ENCODE measurements at places on chromosomes 1 and 21.

- peak; percentile 17 for DNase-seq
Measured at GRCh38 chr1:151511636-151512215, 539 bp downstream of the CGN start.

DNA sequence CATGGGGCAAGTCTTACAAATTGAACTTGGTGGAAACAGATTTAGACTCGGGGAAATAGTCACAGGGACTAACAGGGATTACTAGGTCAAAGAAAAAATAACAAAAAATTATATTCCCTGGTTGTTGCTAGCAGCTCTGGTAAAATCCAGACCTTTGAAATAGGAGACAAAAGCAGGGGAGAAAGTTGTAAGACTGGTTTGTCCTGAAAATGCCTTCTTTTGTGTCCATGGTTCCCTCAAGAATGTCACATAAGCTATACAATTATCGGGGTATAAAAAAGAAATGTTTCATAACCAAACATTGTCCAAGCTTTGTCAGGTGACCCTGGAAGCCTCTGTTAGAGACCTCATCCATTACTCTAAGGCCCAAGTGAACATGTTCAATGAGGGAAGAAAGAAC, 33.1 kb downstream of the KIAA0319L start:
- no peak for DNase-seq

GRCh38 chr1:235624721-235625333, 24.8 kb downstream of the GNG4 start:
- no peak for DNase-seq

DNA sequence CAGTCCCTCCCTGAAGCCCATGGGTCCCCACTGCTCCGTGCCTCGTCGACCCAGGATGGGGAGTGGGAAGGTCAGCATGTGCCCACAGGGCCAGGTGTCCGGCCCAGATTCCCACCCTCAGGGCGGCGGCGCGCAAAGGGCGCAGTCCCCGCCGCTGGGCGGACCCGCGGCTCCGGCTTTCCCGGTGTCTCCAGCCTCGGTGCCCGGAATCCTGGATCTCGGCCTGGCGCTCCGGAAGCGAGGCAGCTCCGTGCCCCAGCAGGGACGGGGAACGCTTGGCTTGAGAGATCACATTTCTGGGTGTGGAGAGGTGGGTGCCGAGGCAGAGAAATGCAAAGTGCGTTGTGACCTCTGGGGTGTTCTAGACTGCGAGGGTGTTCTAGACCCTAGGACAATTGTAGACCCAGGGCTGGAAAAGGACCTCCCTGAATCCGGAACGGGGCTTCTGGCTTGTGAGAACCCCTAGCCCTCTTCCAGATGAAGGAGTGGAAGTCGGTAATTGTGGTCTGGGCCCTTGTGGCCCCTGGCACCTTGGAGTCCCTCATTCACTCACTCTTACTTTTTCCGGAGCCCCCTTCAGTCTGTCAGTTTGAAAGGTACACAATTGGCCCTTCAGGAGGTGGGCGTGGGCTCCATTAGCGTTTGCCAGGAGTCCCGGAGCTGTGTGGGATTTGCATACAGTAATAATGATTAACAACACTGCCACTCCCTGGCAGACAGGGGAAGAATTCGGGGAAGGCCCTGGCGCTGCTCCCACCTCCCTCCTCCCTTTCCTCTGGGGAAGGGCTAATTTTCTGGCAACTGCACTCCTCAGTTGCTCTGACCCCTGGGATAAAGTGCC, 1.6 kb upstream of the KCND3 start:
- peak; percentile 87 for DNase-seq

DNA sequence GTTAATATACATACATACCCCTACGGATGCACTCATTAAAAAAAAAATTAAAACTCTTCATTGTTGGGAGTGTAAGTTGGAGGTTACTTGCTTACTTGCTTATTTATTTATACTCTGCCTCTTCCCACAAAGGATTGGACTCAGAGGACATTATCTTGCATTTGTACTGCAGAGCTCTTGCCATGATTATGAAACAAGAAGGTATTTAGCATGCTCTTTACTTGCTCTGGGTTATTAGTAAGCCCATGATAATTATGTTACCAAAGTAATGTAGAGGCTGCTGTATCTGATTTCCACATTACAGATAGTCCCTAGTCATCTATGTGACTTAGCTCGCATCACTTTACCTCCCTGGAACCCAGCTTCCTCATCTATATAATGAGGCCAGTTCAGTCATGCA, 355.1 kb upstream of the PTBP2 start:
- no peak for DNase-seq

DNA sequence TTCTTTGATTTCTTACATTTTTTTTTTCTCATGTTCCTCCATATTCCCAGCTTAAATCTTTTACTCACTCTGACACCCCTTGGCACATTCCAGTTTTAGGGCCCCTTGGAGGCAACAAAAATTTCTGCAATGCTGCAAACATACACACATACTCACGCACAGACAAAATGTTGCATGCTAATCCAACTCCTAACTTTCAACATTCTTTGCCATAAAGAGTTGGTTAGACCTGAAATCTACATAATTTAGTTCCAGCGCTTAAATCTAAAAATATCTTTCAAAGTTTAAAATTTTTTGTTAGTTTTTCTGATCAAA, 103.9 kb downstream of the PTPN14 start:
- DNase-seq: no peak

GRCh38 chr1:101238031-101238628, 1.3 kb downstream of the S1PR1 start:
- no peak for DNase-seq

DNA sequence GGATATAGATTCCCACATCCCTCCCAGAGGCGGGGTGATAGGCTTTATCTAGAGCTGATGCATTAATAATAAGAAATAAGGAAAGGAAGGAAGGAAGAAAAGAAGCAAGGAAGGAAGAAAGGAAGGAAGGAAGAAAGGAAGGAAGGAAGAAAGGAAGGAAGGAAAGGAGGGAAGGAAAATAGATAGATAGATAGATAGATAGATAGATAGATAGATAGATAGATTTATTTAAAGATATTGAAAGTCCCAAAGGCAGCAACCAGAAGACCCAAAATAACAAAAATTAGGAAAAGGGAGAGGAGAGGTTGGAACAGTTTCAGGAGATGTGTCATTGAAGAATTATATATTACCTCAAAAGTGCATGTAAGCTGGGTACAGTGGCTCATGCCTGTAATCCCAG, 12.2 kb upstream of the SLC26A9 start:
- no peak for DNase-seq

GRCh38 chr1:17533201-17533600, 6.3 kb upstream of the ARHGEF10L start:
- no peak for DNase-seq

DNA sequence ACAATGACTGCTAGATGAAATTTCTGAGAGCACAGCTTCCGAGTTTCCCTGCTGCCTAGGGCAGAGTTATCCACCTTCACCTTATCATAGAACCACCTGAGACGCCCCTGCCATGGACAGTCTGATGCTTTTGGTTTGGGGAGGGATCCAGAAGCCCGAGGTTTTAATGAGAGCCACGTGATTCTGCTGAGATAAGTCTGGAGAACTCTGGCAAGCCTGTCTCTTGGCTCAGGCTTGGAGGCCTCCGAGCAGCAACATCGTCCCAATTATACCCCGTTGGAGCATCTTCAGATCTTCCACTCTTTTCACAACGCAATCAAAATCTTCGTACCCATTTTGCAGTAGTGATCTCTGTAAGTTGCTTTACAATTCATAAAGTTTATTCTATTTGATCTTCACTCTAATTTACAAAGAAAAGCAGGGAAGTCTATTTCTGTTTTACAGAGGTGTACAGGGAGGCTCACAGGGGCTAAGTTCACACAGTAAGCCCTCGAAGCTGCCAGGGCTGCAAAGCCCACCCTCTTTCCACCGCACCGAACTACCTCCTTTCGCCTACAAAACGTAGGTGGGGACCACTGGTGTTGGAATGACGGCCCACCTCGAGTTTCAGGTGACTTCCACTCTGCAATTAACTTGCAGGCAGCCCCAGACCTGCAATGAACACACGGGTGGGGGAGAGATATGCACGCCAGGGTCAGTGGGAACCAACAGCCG, 513 bp upstream of the HHAT start:
- DNase-seq: no peak

- no peak for DNase-seq
Measured at GRCh38 chr1:48026275-48026674, 29.1 kb upstream of the TRABD2B start.

- no peak for DNase-seq
Measured at GRCh38 chr1:177944016-177944949, 25.6 kb downstream of the SEC16B start.

DNA sequence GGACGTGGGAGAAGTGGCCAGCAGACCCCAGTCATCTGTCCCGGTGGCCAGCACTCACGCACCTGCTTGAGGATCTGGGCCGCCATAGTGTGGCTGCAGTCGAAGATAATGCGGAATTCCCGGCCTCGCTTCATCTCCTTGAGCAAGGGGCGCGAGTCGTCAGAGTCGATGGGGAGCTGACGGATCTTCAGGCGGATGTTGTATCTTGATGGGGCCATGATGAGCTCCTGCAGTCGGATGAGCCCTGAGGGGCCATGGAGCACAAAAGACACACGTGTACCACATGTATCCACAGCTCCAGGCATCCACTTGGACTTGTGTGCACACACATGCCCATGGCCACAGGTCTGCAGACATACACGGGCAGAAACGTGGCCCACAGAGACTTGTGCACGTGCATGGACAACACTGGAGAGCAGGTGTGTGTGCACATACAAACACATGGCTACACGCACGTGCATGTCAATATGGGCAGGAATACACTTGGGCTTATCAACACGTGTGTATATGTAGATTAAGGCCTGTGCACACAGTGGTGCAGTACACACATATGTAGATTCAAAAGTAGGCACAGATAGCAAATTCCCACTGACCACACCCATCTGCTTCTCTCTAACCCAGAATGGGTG, 162.1 kb downstream of the GRIK3 start:
- DNase-seq: no peak

- no peak for DNase-seq
Measured at GRCh38 chr1:81477710-81478109, 323.0 kb upstream of the ADGRL2 start.

DNA sequence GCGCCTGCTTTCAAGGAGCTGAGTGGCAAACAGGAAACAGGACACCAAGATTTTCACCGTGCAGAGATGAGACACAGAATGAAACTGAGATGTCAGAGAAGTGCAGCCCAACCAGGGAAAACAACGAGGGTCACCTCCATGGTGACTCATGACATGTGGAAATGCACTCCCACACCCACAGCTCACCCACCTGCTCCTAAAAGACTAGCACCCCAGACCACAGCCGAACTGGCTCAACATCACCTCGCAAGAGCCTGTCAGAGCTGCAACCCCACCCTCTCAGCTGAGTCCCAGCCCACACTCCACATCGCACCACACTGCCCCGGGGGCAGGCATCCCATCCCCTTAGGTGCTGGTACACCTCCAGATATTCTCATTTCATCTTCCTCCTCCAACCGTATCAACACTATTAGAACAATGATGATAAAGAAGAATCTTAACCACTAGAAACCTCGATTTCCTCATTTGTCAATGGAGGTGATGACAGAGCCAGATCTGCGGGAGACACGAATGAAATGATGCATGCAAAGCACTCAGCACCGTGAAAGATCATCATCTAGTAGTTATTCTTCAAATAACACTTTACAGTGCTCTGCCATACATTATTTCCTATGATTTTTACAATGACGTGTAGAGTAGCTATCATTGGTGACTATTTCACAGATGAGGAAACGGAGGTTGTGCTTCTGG, 103.2 kb downstream of the DMRTB1 start:
- DNase-seq: no peak

GRCh38 chr1:33434363-33434750, 3.5 kb upstream of the PHC2 start:
- DNase-seq: no peak

DNA sequence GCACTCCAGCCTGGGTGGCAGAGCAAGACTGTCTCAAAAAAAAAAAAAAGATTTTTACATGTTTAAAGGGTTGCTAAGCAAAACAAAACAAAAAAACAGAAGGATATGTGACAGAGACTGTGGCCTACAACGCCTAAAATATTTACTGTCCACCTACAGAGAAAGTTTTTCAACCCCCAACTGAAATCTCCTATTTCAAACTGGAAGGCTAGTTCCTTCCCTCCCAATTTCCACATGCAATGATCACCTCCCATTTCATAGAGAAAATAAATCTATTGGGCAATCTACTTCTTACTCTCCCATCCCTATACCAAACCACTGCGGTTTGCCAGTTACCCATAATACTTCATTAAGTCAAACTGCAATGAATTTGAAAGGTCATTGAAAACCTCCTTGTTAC, 74.2 kb downstream of the ST3GAL3 start:
- DNase-seq: no peak

DNA sequence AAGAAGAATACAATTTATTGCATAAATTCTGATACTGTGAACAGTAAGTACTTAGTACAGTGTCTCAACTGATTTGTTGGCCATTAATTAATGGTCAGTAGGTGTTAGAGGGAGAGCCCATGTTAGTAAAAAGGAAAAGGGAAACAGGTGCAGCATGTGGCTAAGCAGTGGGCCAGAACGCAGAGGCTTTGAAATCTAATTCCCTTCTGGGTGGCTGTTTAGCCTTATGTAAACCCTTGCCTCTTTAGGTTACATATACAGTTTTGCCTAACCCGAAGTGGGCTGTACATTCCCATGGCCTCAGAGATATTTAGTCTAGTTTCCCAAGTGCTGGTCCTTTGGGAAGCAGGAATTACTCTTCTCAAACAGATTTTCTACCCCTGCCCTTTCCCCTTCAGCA, 43.5 kb upstream of the BCL9 start:
- DNase-seq: no peak

DNA sequence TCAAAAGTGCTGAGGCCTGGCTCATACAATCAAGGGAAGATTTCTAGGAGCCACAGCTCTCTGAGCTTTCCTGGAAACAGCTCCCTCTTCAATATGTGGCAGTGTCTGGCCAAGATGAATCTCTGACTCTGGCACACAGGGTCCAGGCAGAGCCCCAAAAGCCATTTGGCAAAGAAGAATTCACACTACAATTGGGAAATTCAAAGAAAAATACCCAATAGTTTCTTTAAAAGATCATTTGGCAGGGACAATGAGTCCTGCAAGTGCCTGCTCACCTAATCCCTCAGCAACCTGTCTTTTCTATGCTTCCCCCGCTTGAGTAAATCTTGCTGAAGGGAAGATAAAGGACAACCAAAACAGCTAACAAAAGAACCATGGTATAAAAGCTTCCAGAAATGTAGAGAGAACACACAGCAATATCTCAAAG, 124.6 kb downstream of the TGFBR3 start:
- DNase-seq: peak; percentile 86

DNA sequence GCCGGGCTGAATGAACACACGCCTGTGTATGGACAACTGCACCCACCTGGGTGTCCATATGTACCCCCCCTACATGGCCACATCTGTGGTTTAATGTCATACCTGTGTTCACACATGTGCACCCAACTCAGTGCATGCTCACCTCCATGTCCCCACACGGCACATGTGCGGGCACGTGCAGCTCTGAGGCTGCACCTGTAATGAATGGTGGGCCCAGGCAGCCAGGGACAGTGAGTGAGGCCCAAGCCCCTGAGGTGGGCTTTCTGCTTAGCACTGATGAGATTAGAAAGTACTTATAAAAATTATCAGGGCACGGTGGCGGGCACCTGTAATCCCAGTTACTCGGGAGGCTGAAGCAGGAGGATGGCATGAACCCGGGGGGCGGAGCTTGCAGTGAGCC, 42.5 kb upstream of the CSF3R start:
- DNase-seq: no peak

- DNase-seq: peak; percentile 61
Measured at GRCh38 chr1:107480548-107481415, 339.9 kb downstream of the NTNG1 start.
